ENCODE measurements at places on chromosomes 2 and 18.

DNA sequence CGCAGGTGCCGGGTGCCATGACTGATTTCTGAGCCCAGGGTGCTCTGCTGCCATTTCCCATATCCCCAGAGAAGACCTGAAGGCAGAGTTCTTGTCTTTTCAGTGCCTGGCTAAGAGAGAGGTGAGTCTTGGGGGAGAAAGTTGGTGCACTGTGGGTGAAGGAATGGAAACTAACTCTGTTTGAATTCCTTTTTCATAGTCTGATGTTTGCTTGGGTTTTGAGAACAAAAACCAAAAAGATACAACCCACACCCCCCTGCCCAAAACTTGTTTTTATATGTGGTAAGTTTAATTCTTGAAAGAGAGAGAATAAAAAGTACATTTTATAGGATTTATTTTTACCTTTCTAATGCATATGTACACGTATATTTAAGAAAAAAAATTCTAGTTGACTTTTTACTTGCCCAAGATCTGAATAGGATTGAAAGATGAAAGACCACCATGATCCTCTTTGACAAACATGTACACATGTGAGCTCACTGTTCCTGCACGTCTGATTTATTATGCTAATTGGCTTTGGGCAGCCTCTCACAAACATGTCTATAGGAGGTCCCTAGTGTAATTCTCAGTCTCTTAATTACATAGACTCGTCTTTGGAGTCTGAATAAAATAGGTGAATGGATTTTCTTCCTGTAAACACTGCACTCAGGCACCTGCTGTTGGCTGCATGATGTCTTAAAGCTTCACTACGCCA, 46.3 kb downstream of the ARL4C start:
- no peak for DNase-seq

GRCh38 chr2:218003981-218004419, 1.2 kb upstream of the TNS1 start:
- no peak for DNase-seq

GRCh38 chr2:61720911-61721310, 132.9 kb downstream of the FAM161A start:
- DNase-seq: no peak

GRCh38 chr2:68900496-68901198, 29.4 kb upstream of the BMP10 start:
- no peak for DNase-seq

GRCh38 chr2:39164089-39164488, 43.2 kb upstream of the SOS1 start:
- DNase-seq: no peak

- DNase-seq: no peak
Measured at GRCh38 chr2:221517146-221517695, 54.9 kb downstream of the EPHA4 start.

DNA sequence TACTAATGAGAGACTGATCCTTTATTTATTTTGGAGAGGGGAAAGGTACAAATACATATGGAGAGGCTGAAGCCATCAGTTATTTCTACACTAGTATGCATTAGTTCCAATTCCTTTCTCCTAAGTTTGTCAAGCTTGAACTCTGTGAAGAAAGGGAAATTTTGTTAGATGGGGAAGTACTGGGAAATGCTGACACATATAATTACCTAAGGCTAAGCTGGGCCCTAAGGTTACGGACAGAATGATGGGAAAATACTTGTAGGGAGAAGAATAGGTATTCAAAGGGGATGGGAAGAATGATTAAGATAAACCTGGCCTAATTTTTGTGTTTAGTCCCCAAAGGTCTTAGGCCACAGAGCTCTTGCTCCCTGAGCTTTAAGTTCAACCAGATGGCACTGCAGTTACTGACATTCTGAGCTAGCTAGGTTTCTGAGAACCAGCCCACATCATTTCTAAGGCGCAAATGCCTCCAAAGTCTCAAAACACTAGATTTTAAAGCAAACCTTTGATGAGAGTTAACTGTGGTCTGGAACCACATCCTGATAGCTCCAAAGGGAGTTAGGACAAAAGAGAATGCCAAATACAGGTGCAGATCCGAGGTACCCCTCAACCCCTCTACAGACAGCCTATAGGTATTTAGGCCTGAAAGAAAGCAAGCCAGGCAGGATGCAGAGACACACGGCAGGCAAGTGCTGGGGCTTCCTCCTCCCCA, 2.7 kb downstream of the TMEM163 start:
- no peak for DNase-seq

- DNase-seq: no peak
Measured at GRCh38 chr18:39604836-39605235, 2039.2 kb upstream of the CELF4 start.

- DNase-seq: no peak
Measured at GRCh38 chr2:9377461-9378097, 45.7 kb downstream of the ITGB1BP1 start.

DNA sequence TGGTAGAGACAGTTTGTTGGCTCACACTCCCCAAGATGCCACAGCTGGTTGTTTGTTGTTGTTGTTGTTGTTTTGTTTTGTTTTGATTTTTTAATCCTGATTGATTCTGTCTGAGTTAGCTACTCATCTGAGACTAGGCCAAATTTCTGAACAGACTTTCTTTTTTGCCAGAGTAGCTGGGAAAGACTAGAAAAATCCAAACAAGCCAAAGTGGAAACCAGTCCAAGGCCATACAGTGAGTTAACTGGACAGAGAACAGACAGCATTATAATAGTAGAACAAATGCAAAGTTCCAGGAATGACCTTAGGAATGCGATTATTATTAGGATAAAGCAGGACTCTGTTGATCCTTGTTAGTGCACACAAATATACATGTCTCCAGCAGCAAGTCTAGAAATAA, 43.8 kb upstream of the CYP26B1 start:
- DNase-seq: no peak

Data from NCI-H2081 treated with DMSO at 0.1 percent for 48 hours (cell line).